ENCODE measurements at places on chromosomes 1 and 21.

DNA sequence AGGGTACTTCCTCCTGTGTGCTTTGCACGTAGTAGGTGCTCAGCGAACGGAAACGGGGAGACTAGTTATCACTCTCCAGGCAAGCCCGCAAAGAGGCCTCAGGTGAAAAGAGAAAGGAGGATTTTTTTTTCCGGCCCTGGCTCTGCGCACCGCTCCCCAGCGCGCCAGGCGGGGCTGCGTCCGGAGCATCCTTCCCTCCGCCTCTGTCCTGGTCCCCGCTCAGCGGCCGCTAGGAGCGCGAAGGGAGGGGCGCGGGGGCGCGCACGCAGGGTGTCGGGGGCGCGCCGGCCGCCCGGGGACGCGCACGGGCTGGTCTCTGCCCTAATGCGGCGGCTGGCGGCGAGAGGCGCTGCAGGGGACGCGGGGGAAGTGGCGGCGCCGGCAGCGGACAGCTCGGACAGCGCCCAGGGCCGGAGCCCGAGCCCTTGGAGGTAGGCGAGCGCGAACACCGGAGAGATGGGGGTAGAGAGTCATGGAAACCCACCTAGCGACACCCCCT, 42.3 kb upstream of the NFASC start:
- peak; percentile 88 for DNase-seq

- no peak for DNase-seq
Measured at GRCh38 chr21:35827004-35827403, 233.3 kb downstream of the SETD4 start.

- no peak for DNase-seq
Measured at GRCh38 chr1:99825098-99825497, 25.1 kb upstream of the AGL start.

DNA sequence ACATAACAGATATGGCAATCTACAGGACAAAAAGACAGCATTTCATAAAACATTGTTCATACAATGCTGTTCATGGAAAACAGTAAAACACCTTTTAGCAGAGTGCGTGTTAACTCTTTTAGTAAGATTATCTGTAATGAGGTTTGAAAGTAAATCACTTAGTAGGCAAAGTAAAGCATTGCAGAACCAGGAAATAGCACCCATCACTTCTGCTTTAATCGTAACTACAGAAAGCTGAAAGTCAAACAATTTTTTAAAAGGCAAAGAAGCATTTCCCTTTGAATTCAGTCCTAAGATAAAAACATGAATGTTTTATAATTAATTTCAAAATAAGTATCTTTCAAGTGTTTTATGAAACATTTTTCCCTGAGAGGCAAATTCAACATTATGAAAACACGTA, 63.3 kb upstream of the RNF11 start:
- DNase-seq = no peak

Measured in NT2/D1 (cell line).